ENCODE measurements at places on chromosomes 2 and 18.

DNA sequence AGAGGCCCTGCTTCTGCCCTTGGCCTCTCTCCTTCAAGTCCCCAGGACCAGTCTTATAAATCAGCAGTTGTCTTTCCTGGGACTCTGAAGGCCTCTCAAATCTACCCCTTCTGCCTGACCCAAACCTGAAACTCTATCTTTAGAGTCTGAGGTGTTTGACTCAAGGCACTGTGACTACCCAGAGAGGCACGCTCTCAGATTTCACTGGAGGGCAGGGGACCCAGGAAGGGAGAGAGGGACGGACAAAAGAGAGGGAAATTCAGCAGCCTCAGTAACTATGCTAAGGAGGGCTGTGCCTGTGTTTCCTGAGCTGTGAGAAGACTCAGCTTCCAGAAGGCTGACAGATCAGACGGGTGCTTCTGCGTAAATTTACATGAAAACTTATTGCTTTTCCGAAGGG, 217.8 kb downstream of the HAUS1 start:
- DNase-seq: no peak

- peak; percentile 80 for DNase-seq
Measured at GRCh38 chr18:49639643-49640391, 78.0 kb downstream of the LIPG start.

DNA sequence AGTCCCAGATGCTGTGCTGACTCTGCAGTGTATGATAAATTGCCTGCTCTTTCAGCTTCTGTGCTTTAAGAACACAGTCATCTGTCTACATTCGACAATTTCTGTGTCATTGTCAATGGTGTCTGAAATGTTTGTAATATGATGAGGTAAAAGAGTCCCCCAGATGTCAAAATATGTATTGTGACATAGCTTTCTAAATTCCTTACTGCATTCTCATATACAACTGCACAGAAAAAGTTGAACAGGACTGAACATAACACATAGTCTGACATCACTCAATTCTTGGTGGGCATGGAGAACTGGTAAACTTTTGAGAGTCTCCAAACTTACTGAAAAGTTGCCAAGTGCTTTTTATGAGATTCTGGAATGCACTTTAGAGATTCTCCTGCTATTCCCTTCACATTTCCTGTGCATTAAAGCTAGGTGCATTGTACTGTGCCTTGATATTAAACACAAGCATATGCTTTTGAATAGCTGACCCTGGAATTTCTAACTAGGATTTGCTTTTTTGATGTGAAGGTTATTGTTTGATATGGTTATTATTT, 48.1 kb upstream of the ARHGAP28 start:
- DNase-seq: no peak

DNA sequence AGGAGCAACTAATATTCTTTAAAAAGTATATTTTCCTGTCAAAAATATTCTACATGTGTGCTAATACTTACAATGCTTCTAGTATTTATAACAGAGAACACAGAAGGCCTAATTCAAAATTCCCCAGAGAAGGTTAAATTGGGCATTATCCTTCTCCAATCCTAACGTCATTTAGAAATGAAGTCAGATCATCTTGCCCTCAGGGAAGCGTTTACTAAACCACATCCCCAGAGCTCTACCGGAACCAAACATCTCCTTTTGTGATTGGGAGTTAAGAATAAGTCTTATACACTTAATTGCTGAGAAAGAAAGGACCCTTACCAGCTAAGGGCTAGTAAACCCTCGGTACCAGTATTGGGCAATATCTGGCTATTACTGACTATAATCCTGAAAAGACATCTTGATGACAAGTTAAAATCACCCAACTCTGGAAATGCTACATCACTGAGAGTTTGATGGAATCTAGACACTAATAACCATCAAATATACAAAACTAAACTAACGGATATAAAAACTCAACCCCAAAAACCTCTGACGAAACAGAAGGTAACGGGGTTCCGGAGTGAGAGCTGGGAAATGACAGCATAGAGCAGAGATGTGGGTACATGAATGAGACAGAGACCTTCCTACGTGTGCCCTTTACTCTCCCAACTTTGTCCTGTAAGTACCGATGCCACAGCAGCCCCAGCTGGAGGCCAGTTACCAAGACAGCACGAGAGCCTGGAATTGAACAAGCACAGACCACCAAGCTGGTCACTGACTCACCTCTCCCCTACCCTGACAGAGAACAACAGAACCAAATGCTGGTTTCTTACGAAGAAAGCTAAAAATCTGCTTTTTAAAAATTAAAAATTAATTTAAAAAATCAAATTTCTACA, 35.0 kb downstream of the WDSUB1 start:
- no peak for DNase-seq

DNA sequence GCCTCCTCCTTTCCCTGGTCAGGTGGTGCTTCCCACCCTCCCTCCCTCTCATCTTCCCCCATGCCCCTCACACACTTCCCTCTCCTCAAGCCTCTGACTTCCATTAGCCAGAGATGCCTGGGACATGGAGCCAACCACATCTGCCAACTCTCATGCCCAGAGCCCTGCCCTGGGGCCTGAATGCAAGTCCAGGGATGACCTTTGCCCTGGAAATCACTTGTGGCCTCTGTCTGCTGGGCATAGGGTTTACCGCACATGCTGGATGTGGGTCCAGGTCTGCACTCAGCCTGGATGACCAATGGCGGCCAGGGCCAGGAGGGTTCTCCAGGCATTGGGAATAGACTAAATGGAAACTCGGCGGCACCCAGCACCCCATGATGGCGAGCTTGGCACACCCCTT, 98.9 kb downstream of the SEPTIN10 start:
- DNase-seq: no peak

Measured in pancreas (tissue), 10 donors.